GM03348 (cell line): ENCODE measurements at places on chromosomes 4 and X.
A peak's percentile ranks its signal among the peaks of the same experiment; 100 is the strongest.

DNA sequence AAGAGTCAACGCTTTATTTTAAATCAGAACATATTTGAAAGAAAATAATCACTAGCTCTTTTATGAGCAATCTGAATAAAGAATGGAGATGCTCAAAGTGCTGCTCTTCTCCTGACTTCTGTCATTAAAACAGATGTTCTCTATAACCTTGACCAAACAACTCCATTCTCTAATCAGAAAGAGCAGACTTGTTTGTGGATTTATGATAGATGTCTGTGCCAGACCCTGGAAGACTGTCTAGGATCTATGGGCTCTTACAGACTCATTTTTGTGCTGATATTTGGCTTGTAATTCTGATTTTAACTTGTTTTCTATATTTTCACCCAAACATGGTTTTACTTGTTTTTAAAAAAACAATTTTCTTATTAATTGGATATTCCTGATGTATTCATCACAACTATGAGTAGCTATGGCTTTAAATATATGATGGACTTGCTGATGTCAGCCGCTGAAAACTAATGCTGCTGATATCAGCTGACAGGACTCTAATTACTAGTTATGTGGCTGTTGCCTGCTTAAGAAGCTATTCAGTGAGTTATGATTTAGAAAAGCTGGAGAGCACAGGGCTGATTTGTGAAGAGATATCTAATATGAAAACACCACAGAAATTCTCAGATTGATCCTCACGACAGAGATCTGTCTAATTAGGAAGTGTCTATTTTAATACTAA lies 31.6 kb upstream of the MAML3 start:
- no peak for DNase-seq

GRCh38 chr4:167234316-167234881 lies at the start of gene SPOCK3:
SPOCK3 (minus strand) TSS chr4:167234494.
- peak; percentile 36 for DNase-seq

DNA sequence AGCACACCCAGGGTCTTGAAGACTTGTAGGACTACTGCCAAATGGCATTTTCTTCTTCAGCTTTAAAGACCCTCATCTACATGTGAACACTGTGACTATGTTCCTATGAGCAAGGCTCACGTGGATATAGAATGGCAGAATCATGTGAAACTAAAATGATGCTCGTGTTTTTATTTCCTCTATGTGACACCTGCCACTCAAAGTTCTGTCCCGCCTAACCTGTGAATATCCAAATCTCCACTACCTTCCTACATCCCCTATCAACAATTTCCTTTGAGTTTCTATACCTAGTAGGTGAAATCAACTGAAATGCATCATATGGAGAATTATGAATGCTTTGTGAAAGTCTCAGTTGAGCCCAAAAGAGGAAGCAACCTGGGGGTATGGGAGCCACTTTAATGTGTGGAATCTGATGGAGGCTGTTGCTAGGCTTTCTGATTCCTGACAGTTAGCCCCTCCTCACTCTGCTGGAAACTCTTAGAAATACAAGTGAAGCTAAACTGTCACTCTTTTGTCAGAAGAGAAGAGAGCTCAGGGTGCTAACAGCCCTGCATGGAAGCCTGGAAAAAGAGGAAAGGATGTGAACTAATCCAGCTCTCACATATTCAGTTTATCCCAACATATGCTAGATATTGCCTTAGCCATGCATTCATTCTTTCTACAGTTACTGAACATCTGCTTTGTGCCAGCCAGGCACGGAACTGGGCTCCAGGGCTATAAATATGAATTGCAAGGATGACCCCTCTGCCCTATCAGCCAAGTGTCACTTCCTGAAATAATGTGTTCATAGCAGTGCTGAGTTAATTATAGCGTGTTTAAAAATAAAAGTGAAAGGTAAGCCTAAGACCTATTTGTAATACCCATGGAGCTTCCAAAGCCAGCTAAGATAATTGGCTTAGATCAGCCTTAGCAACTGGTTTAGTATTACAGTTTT lies 11.0 kb downstream of the LHFPL1 start:
- DNase-seq, result no peak

DNA sequence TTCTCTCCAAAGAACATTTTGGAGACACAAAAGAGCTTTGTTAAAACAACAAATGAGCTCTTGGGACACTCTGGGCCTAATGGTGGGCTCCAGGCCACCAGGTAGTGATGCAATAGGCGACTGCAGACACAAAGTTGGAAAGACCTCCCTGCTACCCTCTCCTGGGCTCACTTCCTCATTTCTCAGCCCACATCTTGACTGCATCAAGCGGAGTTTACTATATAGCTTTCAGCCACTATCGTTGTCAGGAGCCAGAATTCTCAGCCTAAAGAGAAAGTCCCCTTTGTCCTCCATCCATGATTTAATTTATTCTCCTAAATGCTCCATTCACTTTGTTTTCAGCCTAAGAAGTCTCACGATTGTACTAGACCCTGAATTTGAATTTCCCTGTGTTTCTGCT lies 114.9 kb downstream of the EFHC2 start:
- DNase-seq, result no peak

GRCh38 chrX:18031726-18032375 lies 170.8 kb upstream of the RAI2 start:
- DNase-seq, result no peak
